ENCODE measurements at places on chromosomes 6 and 20.

GRCh38 chr6:3912361-3913076, 63.3 kb downstream of the FAM50B start:
- DNase-seq = no peak

DNA sequence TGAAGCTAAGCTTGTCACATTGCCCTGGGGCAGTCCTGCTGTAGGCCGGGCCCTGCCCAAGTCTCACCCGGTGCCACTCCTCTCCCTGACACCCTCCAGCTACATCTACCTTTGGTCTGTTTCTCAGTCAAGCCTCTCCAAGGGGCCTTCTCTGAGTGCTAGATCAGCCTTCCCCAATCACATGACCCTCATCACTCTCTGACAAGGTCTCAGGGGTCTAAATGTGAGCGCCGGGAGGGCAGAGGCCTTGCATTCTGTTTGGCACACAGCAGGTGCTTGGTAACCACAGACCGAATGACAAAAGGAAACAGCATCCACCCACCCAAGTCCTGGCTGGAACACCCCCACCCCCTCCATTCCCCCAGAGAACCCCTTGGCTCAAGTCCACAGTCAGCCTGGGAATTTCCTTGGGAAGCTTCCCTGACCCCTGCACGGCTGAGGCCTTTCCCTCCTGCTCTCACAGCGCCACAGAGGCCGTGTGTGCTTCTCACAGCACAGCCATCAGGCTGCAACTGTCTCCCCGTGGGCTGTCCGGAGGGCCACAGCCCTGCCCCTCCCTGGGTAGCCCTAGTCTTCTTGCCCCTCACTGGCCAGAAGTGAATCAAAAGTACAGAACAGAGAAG, 32.9 kb downstream of the PKIG start:
- DNase-seq = peak; percentile 12

GRCh38 chr6:152232501-152233151, 404.5 kb downstream of the SYNE1 start:
- DNase-seq = peak; percentile 4

DNA sequence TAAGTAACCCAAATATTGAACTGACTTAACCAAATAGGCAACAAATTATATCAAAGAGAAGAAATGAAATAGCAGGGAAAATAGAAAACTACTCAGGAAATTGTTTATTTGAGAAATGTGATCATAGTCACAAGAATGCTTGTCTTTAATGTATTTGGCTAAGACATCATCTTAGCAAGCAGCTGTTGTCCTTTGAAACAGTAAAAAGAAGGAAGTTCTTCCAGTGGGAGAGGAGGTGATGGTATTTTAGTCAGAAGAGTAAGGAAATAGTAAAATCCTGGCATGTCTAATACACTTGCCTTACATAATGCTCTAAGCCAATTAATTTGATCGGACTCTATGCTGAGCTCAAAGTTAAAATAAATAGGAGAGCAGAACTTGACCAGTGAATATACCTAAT, 126.5 kb downstream of the EPM2A start:
- no peak for DNase-seq

- DNase-seq = no peak
Observed at GRCh38 chr20:62475772-62476055, at the start of gene GATA5. GATA5 (minus strand) TSS chr20:62475995; CDS start chr20:62475521, 474 bp downstream.

GRCh38 chr20:17938871-17939619, 29.5 kb downstream of the SNX5 start:
- no peak for DNase-seq

DNA sequence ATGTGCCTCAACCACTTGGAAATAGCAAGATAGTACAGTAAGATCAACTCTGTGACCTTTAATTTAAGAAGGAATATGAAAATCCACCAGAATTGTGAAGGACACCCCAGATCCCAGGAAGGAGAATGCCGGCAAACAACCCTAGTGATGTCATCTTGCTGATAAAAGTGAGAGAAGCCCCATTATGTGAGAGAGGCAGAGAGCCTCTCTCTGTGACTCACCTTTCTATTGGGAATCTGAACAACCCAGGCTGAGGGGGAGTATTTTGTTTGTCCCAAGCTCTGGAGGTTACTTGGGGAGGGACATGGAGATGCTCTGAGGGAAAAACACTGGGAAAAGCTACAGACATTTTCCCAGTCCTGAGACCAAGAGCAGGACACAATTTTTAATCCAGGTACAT, 188.3 kb upstream of the FERMT1 start:
- DNase-seq = no peak

DNA sequence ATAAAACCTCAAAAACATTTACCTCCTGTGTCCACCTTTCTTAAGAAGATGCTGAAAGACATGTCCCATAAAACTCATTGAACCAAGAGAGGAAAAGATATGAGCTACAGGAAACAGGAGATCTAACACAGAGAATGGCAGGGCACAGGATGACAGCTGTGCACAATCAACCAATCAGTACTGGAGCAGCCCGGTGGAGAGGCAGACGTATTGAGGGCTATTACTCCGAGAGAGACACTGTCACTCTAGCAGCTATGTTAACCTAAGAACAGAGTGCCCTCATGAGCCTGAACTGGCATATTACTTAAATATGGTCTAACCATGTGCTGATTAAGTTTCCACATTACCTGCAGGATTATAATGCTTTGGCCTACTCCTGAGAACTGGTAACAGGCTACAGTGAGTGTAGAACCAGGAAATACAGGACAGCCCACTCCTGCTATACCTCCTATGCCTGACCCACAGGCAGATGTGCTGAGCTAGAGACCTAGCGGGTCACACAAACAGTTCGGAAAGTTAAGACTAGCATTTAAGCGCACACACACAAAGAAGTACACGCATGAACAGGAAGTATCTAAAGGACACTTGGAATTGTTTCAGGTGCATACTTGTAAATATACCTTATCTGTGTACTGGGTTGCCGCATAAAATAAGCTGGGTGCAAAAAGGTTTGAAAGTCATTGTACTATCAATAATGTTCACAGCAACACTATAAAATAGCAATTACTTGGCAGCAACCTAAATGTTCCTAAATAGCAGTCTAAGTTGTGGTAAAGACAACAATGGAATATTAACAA, 199.3 kb upstream of the SHLD1 start:
- DNase-seq = no peak

DNA sequence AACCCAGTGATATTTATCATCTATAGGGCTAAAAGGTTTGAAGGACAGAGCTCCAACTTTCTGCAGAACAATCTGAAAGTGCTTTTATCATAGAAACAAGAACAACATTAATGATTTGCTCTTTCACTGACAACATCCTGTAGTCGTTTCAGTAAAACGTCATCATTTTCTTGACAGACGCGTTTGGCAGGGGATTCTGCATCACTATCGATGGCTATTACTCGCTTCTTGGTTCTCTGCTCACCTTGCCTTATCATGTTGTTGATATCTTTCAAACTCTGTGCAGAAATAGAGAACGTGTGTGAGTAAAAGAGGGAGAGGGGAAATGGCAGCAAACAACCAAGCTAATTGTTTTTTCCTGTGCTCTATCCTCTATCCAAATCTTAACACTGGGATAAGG, 47.1 kb upstream of the SAMHD1 start:
- DNase-seq = no peak

DNA sequence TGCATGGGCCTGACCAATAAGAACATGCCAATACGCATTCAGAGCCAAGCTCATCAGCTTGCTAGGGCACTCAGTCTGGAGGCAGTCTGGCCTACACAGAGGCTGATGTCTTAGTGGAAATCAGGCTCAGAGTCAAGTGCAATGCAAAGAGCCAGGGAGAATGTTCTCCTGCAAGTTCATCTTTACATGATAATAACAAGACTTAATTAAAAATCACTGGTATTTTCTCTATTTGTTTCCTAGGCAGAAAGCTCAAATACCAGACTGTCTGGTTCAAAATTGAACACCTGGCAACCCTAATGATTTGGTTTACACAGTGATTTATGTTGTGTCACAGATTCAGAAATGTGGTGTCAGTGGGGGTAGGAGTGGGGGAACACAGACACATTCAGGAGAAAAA, 689.3 kb upstream of the FLRT3 start:
- no peak for DNase-seq

DNA sequence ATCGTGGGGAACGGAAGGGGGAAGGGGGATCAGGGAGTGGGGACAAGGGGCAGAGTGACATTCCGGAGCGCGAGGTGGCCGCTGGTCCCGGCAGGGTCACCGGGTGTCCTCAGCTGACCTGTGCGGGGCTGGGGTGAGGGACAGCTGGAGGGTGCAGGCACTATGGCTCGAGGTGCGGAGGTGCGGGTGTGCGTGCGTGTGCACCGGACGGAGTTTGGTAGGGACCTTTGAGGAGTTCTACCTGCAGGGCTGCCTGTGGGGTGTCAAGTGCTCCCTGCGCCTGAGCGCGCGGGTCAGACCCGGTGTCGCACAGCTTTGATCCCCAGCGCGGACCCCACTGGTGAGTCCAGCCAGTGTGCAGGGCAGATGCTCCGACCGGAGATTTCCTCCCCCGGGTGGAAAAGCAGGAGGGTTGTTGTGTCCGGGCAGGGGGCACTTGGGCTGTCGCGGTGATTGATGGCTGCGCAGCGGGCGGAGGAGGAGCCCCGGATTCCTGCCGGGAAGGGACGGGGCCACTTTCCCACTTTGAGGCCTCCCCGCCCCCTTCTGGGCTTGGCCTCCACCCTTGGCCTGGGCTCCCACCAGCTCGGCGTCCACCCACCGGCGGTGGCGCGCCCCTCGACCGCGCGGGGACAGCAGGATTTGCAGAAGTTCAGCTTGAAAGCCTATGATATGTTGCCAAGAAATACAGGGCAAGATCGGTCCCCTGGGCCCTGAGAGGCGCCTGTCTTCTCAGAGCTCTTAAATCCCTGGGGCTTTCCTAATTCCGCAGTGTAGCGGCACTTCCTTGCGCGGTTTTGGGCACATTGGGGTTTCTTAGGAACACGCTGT, 658 bp downstream of the RIN2 start:
- no peak for DNase-seq

DNA sequence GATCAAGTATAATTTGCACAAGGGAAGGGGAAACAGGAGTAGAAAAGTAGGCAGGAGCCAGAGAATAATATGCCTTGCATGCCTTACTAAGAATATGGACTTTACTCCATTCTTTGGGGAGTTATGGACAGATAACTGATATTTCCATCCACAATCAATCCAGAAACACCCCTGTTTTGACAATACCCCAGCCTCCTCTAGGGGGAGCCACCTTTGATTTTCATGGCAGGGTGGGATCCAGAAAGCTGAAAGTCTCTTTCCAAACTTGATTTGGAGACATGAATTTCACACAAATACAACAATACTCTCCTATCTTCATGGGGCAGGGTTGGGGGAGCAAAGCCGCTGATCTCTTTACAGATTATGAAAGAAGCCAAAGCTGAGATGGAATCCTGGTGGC, 404.1 kb downstream of the FOXA2 start:
- no peak for DNase-seq

DNA sequence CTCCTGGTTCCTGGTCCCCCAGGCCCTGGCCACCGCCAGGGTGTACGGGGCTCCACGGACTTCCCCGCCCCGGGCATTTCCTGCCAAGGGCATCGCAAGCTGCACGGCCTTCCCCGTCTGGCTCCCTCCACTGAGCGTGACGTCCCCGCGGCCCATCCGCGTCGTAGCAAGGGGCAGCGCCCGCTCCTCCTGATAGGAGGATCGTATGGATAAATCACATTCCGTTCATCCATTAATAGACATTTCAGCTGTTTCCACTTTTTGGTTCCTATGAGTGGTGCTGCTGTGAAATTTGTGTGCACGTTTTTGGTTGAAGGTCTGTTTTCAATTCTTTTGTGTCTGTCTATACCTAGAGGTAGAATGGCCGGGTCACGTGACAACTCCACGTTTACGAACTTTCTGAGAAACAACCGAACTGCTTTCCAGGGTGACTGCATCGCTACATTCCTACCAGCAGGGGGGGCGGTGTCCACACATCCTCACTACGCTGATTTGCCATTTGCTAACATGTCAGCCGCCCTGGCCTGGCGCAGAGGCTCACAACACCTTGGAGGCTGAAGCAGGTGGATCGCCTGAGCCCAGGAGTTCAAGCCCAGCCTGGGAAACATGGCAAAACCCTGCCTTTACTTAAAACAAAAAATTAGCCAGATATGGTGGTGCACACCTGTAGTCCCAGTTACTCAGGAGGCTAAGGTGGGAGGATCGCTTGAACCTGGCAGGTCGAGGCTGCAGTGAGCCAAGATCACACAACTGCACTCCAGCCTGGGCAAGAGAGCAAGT, 37.7 kb downstream of the KCNQ2 start:
- peak; percentile 61 for DNase-seq

DNA sequence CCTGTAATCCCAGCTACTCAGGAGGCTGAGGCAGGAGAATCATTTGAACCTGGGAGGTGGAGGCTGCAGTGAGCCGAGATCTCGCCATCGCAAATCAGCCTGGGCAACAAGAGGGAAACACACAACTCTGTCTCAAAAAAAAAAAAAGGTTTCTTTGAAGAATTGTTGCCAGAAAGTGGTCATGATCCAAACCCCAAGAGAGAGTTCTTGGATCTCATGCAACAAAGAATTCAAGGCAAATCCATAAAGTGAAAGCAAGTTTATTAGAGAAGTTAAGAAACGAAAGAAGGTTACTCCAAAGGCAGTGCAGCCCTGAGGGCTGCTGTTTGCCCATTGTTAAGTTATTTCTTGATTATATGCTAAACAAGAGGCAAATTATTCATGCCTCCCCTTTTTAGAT, 14.5 kb upstream of the KIFC1 start:
- DNase-seq = no peak

GRCh38 chr6:13166269-13166668, 162.1 kb downstream of the TBC1D7 start:
- no peak for DNase-seq

DNA sequence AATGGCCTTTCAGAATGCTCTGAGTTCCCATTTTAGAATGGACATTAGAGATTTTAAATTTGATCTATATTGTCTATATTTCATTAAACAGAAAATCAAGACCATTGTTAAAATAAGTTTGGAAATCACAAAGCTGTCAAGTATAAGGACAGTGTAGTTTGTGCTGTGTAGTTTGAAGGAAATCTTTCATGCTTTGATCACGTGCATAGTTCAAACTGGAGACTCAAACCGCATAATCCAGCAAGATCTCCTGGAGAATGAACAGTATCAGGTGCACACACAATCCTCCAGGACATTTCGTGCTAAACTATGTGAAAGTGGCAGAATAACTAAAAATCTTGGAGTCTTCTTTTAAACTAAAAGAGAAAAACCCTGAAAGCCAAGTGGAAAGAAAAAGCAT, 60.8 kb upstream of the TBXT start:
- DNase-seq = no peak

Measured in activated naive CD4-positive, alpha-beta T cell (primary cell).